ENCODE measurements at places on chromosomes 3 and 15.

DNA sequence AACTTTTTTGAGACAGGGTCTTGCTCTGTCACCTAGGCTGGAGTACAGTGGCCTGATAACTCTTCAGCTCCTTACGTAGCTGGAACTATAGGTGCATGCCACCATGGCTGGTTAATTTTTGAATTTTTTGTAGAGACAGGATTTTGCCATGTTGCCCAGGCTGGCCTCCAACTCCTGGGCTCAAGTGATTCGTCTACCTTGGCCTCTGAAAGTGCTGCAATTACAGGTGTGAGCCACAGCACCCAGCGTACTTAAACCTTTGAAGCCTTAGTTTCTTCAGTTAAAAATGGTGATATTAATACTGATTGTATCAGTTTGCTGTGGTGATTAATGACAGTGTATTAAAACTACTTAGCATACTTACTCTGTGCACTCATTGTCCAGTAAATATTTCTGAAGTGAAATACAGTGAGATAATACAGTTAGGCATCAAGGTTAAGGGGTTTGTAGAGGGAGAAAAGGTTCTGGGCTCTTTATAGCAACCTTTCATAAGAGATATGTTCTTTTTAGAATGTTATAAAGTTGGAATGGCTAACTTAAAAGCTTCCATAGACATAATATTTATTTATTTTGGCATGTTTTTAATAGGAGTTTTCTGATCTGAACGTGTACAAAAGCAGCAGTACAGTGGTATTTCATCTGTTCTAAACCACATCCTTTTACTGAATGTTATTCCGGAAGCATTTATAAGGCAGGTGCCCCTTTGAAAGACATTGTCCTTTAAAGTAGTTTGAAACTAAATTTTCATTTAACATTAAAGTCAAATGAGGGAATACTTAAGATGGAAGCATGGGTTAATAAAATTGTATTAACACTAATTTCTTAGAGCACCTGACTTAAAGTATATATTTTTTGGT, 23.6 kb downstream of the NCK1 start:
- no peak for DNase-seq

- DNase-seq = no peak
Measured at GRCh38 chr15:57635300-57635909, 43.7 kb downstream of the MYZAP start.

DNA sequence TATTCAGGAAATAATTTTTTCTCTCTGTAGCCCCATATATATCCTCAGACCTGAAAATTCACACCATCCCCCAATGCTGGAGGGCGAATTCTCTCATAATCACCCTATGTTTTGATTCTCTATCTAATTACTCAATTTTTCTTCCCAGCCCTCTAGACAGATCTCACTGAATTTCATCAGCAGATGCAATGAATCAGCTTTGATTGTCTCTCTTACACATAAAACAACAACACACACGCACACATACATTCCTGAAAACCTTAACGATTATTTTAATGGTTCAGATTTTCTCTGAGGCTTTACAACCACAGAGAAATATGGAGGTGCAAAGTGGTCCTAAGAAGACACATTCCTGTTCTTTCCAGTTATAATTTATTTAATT, 11.1 kb downstream of the RBMS3 start:
- no peak for DNase-seq

DNA sequence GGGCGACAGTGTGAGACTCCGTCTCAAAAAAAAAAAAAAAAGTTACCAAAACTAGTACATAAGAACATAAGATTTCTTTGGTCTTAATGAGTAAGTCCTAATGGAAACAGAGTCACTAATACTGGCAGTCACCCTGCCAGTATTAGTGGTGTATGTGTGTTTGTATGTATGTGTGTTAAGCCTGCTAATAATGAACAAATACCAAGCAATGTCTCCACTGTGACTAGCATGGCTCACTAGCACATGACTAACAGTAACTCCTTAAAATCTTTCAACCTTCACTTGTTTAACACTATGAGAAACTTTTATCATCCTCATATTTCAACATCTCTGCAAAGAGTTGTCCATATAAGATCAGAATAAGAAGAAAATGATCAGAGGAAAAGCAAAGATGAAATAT, 231.0 kb upstream of the ATP11B start:
- no peak for DNase-seq

DNA sequence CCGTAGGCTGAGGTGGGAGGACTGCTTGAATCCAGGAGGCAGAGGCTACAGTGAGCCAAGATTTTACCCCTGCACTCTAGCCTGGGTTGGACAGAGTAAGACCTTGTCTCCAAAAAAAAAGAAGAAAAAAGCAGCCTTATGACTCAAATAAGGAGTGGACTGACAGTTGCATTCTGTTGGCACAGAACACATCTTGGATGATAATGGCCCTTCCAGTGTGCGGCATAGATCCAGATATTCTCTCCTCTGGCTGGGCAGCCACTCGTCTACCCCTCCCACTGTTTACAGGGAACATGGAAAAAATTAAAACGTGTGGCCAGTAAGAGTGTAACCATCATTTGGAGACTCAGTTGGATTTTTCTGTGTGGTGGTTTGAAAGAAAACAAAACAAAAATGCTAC, 118.6 kb upstream of the RNF7 start:
- DNase-seq = no peak

- no peak for DNase-seq
Measured at GRCh38 chr3:152839511-152839910, 4.6 kb downstream of the P2RY1 start.

DNA sequence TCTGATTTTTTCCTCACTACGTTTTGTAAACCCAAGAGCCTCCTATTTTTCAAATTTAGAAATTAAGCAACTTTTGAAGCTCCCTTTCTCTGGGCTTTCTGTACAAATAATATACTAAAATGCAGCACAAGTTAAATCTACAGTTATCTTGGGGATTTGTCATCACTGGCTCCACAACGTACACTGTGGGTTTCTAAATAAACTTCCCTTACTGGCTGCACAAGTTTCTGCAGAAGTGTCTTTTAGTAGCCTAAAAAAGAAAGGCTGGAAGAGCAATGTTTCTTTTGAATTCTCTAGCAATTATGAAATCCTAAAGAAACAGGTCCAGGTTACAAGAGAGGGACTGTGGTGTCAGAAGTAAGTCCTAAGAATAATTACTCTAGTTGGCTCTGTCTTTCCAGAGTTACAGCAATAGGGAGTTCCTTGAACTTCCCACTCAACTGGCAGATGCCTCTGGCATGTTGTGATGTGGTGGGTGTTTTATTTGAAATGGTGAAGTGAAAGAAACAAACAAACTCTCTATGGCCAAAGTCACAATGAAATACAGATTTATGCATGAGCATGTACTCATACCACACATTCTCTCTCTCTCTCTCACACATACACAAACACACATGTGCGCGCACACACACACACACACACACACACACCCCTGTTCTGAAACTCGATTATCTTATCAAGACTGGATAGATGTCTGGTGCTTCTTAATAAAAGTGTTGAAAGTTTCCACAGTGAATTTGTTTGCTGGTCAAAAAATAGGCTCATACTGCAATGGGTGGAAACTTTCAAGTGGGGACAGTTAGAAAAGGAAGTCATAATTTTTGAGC, 198.2 kb downstream of the SSR3 start:
- no peak for DNase-seq

DNA sequence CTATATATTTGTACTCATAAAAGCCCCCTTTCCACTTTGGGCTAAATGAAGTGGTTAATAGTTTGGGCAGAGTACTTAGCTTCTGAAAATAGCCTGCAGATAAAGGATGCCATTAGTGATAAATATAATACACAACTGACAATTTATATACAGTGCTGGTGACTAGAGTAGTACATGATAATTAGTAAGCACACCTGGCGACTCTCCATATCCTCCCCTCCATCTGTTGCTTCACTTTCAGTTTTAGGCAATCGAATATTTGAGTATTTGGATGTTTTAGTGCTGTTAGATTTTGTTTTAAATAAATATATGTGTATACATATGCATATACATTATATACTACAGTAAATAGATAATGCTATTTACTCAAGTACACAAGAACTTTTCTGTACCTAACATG, 35.9 kb upstream of the CHMP2B start:
- DNase-seq = no peak

DNA sequence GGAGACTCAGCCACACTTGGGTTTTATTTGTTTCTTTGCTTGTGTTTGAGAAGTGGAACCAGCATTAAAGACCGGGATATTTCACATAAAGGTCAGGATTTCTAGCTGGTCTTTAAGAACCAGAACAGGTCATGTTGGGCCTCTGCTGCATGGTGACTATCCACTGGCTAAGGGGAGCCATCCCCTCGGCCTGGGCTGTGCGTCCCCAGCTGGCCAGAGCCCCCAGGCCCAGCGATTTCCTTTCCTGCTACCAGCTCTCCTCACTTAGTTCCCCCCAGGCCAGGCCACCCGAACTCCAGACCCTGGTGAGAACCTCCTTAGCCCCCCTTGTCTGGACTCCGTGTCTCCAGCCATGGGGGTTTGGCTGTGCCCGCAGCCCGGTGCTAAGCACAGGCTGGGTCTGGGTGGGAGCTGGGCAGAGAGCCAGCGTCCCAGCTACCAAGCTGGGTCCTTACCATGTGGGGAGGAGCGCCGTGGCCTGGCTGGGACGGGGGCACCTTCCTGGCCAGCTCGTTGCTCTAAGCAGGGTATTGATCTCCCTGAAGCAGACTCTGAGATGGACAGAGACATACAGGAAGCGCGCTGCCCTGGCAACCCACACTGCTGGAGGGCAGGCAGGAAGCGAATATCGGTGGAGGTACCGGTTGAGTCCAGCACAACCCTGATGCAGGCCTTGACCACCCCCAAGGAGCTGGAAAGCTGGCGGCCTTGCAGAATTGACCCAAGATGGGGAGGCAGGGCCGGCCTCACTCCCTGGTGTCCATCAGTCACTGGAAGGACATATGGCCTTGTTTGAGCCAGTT, 49.4 kb downstream of the KLF15 start:
- DNase-seq = no peak

DNA sequence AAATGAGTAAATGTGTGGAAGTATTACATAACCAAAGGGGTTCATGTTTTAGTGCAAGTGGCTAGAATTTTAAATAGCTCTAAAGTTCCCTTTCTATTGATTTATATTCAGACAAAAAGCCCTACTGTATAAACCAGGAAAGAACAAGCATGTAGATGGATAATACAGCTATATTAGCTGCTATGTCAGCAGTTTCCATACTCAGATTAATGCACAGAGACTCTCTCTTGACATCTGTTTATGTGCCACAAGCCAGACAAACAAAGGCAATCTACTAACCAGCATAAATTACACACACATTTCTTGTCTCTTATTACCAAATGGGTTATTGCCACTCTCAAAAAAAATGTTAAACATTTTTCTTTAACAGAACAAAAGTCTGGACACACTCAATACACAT, 760.1 kb upstream of the NECTIN3 start:
- no peak for DNase-seq

GRCh38 chr15:43930556-43930955, 103.8 kb downstream of the WDR76 start:
- no peak for DNase-seq

DNA sequence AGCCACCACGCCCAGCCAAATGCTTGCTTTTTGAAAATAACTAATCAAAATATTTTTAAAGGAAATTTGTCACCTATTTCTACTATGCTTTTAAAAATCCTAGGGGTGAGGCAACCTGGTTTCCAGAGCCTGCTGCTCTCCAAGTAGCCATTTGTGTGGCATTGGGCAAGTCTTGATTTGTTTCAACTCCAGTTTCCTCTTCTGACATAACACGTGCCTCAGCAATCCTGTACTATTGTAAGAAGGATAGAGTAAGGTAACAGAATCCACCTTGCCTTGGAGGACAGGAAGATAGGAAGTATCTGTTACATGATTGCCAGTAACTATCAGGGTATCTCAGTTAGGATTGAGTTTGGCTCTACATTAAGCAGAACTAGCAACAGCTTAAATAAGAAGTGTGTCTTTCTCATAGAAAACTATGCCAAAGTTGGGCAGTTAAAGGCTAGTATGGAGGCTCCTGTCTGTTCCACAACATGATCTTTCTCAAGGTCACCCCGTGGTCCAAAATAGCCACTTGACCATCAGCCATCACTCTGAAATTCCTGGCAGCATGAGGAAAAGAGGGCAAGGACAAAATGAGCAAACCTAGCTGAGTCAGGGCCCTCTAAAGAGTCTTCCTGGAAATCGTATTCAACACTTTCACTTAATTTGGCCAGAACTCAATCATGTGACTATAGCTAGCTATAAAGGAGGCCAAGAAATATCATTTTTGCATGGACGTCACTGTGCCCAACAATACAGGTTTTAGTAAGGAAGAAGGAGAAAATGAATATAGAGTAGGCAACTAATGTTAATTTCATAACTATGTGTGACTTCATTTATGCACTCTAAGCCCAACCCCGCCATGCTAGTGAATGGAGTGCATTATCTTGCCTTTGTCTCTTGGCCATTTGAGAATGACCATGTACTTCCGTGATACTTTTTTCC, 66.1 kb downstream of the HMG20A start:
- no peak for DNase-seq

DNA sequence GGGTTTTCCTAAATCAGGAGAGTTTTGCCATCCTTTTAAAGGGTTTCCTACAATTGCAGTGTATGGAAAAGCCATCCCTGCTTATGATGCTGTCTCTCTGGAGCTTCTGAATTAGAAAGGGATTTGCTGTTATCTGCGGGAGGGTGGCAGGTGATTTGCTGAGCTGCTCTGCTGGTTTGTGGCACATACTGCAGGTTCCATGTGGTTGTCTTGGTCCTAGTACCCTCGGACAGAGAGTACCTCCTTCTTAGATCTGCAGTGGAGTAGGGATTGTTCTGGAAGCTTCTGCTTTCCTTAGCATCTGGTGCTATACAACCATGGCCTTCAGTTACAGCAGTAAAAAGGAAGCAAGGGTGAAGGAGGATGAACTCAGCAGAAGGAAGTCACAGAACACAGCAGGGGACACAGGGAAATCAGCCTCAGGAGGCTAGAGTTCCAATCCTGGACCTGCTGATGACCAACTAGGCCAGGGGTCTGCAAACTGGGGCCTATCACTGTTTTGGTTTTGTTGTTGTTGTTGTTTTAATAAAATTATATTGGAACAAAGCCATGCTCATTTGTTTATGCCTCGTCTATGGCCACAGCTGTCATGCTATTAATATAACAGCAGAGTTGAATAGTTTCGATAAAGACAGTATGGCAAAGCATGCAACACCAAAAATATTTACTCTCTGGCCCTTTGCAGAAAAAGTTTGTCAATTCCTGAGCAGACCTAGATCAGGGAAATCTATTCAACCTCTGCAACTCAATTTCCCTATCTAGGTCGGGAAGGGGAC, 39.5 kb downstream of the STARD5 start:
- DNase-seq = peak; percentile 33

DNA sequence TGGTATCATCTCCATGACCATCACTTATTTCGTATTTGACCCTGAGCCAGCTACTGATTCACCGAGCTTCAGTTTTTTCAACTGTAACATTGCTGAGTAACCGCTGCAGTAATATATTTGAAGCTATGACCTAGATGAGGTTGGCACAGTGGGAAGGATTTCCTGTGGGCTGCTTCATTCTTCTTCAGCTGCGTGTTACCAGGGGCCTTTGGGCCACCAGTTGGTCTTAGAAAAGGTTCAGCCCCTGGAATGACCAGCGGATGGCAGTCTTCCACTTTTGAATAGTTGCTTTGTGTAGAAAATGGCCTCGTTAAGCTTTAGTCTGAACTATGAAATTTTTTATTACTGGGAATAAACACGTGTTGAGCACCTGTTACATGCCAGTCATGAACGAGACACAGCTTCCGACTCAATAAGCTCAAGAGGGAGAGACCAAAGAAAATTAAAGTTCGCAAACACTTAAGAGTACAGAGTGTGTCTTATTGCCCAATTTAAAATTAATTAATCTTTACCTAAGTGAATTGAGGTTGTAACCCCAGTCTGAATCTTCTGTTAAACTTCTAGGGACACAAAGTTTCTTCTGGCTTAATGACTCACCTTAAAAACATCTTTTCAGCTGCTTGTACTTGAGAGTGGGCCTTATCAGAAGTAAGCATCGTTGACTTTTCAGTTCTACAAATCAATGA, 57.6 kb upstream of the NR2E3 start:
- no peak for DNase-seq

All from HL-60 (cell line).